ENCODE measurements at places on chromosomes 3 and 15.

DNA sequence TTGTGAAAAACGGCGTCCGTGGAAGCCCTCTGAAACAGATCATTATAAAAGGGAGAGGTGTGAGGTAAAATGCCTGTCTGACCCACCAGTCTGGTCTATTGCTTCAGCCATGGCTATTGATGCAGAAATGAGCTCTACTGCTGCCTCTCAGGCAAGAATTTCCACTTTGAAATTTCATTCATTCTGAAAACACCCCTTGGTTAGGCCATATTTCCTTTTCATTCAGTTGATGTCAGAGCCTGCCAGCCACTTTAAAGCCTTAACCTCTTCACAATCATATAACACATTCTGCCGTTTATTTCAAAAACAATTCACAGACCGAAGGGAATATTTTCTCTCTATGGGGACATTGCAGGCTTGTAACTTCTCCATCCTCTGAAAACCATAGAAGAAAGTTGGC is 71.9 kb downstream of the FOXB1 start:
- DNase-seq: peak; percentile 71

- no peak for DNase-seq
Measured at GRCh38 chr3:147812186-147812911, 403.2 kb downstream of the ZIC1 start.

DNA sequence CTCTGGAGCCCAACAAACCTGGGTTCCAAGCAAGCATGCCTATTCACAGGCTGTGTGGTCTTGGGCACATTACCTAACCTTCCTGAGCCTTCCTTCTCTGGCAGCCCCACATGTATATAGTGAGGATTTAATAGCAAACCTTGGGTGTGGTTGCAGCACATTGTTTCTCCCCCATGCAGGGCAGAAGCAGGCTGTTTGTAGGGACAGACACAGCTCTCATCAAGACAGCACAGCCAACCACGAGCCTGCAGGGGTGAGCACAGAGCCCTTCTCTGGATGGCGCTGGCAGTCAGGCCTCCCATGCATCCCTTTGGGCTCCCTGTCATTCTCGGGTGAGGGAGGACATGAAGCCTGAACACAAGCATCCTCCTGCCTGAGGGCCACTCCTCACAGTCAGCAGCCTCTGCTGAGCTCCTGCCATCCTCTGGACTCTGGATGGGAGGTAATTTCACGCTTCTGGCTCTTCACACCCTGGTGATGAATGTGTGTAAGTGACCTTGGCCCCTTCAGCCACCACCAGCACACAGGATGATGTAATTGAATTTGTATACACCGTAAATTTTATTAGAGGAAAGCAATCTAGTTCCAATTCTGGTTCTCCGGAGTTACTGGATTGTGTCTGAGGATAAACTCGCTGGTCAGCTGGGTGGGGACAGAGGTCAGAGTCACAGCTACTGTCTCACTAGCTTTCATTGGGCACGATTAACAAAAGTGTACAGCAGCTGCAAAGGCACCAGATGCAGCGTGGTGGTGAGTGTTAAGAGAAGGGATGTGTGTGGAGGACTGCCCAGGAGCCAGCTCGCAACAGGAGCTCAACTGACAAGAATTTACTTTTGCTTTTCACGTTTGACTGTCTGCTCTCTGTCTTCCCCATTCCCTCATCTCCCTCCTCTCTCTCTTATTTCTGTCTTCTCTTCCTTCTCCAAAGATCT is 118.1 kb downstream of the CLSTN2 start:
- no peak for DNase-seq

DNA sequence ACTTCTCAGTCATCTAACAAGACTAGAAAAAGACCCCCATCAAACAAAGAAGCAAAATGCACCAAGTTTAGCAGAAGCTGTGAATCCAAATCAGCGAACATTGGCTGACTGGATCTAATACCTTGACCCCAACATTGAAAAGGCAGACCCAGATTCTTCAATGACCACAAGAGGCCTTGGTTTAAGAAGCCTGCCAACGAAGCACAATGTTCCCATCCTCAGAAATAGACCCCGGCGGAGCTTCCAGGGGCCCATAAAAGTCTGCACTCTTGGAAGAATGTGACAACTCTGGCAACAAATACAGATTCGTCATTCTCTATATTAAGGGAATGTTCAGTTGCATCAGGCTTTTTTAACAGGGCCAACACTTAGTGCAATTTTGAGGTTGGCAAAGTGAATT is 112.8 kb upstream of the BCL6 start:
- no peak for DNase-seq

GRCh38 chr3:175861916-175862315 is 1002.8 kb downstream of the NAALADL2 start:
- DNase-seq: no peak

GRCh38 chr3:3665961-3666640 is 133.1 kb upstream of the LRRN1 start:
- no peak for DNase-seq

DNA sequence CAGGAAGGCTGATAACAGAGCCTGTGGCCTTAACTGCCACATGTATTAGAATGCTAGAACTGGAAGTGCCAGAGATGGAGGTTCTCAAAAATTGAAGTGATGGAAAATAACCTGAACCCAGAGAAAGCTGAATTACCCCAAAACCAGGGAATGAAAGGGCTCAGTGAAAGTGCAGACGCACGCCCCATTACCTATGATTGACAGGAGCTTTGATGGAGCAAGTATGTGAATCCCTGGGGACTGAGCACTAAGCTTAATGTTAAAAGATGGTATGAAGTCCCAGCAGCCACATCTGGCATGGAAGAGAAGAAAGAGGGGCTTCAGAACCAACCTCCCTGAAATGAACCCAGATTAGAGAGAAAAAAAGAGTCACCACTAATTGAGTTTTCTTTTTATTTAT is 118.4 kb upstream of the FHIT start:
- DNase-seq: no peak

DNA sequence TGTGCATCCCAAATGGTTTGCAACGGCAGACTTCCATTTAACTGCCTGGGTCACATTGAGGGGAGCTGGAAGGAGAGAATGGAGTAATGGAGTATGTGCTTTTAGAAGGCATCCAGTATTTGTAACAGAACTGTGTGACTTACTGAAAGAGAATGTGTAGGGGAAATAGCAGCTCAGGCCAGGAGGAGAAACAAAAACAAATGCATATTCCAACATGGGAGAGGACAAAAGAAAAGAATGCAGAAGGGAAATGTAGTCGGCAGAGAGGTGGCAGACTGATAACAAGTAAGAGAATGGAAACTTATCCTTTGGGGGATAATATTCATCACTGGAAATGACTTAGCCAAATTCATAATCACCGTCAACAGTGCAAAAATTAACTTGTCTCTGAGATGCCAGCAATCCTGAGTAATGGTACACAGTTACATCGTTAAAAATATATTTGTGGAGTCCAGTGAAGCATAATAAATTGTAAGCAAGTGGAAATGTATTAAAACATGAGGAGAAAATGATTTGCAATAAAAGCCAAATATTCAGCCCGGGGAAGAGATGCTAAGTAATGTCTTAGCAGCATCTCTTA is 294.9 kb upstream of the SGO1 start:
- DNase-seq: no peak

GRCh38 chr3:160643994-160644393 is 33.0 kb upstream of the ARL14 start:
- DNase-seq: peak; percentile 24

- no peak for DNase-seq
Measured at GRCh38 chr15:70955151-70955550, 62.5 kb downstream of the LRRC49 start.

DNA sequence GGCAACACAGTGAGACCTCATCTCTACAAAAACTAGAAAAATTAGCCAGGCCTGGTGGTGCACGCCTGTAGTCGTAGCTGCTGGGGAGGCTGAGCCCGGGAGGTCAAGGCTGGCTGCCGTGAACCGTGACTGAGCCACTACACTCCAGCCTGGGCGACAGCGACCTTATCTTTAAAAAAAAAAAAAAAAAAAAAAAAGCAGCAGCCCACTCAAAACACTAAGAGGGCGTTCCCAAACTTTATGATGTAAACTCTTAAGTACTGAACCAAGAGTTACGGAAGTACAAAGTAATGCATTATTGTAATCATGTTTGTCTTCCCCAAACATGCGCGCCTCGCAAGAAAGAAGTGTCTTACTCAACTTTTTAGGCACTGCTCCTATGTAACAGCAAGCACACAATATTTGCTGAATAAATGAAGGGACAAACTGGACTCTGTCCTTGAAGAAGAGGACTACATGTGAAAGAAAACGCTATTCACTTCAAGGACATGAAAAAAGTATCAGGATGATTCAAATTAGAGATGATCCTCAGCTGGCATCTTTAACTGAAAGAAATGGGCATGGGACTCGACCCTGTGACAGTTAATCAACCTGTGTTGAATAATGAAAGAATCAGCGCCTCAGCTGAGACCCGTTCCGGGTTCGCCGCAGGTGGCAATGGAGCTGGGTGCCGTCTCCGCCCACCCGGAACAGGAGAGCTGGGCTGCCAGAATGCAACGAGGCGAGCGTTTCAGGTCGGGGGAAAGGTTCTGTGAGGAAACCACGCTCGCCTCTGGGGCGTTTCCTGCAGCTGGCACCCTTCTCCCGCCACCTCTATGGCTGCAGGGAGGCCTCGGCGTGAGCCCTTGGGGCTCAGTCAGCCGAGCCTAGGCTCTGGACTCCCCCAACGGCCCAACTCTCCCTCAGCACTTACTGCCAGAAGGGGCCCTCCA is 718 bp downstream of the SPG11 start:
- peak; percentile 92 for DNase-seq

DNA sequence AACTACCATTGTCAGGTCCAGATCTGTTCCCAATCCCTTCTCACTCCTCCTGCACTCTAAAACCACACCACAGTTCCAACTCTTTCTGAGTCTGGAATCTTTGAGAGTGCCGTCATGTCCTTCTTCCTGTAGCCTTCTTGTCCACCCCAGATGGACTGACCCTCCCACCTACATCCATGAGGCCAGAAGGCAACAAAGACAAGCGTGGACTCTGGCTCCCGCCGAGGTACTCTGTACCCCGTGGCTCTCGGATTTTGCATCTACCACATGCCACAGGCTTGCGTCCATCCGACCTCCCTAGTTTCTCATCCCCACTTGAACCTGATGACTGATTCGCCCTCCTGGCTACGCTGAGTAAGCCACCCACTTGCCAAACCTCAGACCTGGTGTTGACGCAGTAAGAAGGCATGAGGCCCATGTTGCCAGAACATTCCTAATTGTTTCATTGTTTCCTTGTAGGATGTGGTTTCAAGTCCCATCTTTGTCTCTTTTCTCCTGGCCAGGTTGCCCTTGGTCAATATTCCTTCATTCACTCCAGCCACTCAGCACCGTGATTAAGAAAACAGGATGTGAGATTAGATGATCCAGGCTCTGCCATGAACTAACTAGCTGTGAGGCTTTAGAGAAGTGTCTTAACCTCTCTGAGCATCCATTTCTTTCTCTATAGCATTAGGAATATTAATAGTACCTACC is 1.1 kb upstream of the ZBTB38 start:
- DNase-seq: no peak
